ENCODE measurements at places on chromosomes 3 and 15.
A peak's percentile ranks its signal among the peaks of the same experiment; 100 is the strongest.

GRCh38 chr3:13058346-13059120, 14.7 kb downstream of the IQSEC1 start:
- no peak for DNase-seq

GRCh38 chr15:77584201-77584600, 48.5 kb downstream of the LINGO1 start:
- DNase-seq: no peak

DNA sequence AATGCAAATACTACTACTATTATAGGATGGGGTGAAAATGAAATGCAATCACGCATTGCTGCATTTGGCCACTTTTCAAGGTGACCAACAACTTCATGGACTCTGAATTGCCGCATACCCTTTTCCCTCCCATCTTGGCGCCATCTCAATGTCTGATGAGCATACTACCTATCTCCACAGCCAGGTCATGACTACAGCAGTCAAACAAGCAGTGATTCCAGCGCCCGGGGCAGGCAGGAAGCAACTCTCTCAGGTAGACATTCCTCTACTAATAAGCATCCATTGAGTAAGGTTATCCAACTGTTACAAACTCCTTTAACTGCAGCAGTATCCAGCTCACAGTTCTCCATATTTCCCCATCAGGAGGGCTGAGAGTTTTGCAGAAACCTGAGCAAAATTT, 155.4 kb downstream of the ADAMTS17 start:
- no peak for DNase-seq

DNA sequence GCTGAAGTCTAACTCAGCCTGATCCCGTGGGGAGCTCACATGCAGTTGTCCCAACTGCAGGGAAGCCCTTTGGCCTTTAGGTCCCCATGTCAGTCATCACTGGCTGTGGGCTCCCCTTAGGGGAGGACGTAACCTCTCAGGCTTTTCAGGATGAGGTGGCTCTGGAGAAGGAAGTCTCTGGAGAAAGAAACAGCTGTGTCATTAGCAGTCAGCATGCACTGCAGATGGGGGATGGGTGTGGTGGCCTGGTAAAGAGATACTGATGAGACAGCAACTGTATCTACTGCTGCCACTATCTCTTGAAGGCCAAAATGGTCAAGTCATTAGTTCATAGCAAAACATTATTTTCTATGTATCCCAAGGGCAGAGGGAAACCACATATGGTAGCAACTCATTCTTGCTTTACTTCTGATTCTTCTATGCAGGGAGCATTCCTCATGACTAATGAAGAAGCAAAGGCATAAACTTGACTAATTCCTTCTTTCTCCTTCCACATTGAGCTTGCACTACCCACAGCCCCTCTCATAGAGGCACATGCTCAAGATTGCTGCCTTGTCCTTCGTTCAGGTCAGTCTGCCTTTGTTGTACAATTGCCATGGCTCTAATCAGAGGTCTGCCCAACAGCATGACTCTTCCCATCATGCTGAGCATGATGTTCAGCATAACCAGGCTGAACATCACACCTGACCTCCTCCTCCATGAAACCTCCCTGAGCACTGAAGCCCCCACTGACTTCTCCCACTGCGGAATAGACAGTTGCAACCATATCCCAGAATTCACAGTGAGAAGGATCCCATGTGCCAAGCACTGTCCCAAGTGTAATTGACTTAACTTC, 47.8 kb upstream of the TMEM158 start:
- no peak for DNase-seq

- no peak for DNase-seq
Observed at GRCh38 chr15:24684313-24684712, 8.7 kb downstream of the NPAP1 start.

DNA sequence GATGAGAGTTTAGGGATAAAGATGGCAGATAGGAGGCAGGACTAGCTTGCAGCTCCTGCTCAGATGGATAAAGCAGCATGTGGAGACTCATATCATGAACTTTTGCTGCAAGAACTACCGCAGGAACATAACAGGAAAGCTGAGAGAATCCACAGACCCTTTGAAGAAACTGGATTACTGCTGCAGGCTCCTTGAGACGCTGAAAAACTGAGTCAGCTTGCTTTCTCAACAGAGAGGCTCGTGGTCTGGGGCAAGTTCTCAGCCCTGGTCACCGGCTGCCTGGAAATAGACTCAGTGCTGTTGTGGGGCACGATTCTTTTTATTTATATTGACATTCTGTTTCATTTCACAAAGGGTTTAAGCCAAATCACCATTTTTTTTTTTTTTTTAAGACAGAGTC, 28.8 kb upstream of the TRIM59 start:
- no peak for DNase-seq

- no peak for DNase-seq
Observed at GRCh38 chr3:15796771-15797641, 773 bp downstream of the ANKRD28 start.

GRCh38 chr3:67154429-67154828, 156.3 kb downstream of the KBTBD8 start:
- DNase-seq: no peak

- DNase-seq: no peak
Observed at GRCh38 chr3:141227216-141227615, 4.4 kb upstream of the PXYLP1 start.

DNA sequence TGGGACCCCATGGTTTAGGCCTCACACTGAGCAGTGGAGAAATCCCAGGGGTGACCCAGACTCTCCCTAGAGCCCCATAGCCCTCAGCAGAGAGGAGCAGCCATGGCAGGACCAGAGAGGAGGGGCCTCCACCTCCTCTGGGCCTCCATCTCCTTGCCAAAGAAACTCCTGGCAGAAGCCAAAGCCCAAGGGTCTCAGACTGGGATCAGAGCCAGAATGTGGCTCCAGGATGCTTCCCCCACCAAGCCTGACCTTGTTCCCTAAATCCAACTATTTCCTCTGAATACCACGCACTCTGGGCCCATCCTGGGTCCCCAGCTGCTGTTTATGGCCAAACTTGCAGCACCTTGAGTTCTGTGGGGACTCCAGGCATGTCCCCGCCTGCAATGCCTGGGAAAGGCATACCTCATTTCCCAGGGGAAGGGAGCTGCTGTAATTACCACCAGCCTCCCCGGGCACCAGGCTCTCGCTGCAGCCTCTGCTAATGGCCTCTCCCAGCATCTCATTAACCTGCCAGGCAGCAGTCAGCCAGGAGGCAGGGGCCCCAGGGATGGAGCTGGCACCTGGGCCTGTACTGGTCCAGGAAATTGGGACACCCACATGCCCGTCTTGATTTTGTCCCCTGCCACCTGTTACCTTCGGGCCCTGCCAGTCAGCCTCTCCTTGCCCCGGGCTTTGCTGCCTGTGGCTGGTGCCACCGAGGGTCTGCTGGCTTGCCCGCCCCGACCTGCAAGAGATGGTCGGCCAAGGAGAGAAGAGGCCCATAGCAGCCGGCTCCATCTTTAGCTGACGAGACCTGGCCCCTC, 4.6 kb downstream of the CCDC9B start:
- DNase-seq: no peak

GRCh38 chr15:68431792-68432401, at the start of gene ITGA11:
TSS of gene ITGA11 (minus strand) at chr15:68432163. CDS start at chr15:68432066, 97 bp downstream.
- DNase-seq: no peak

DNA sequence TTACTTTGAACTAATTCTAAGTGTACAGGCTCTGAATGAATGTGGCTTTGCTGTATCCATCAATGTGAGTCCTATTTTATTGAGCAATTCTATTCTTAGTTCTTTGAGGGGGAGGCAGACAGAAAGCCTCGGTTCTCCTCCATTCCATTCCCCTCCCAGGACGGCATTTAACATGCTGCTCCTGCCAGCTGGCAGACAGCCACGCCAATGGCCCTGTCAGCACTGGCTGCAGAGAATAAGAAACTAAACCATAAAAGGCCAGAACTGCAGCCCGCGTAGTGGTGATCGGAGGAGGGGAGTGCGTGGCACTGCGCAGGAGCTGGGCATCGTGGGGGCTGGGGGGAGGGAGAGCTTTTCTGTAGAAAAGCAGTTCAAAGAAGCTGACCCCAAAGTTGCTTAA, 76.0 kb upstream of the HACD2 start:
- DNase-seq: no peak

GRCh38 chr3:151156618-151157216, 46.3 kb downstream of the GPR171 start:
- peak; percentile 66 for DNase-seq

All from activated CD4-positive, alpha-beta T cell treated with anti-CD3 and anti-CD28 coated beads, Interleukin-2, amount 10 ng/mL, durations not matched to agents 7 days and 5 days (primary cell).